ENCODE measurements at places on chromosomes 2 and 18.
A peak's percentile ranks its signal among the peaks of the same experiment; 100 is the strongest.

DNA sequence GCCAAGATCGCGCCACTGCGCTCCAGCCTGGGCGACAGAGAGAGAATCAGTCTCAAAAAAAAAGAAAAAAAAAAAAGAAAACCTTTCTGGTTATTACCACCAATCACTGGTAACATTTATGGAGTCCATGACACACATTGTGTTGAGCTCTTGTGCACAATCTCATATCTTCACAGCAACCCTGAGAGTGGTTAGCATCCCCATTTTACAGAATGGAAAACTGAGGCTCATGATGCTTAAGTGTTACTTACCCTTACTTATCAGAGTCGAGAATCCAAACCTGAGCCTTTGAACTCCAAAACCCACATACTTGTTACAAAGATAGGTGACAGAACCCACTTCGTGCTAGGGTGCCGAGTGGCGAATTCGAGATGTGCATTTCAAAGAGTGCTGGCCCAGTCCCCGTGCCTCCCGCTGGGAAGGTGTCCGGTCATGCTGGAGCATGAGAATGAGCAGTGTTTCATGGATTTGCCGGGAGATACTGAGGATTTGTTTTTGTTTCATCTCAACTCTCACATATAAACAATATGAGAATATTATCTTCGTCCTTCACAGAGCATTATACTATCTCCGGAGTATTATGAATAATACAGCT lies 50.9 kb downstream of the CYP27C1 start:
- DNase-seq: no peak

DNA sequence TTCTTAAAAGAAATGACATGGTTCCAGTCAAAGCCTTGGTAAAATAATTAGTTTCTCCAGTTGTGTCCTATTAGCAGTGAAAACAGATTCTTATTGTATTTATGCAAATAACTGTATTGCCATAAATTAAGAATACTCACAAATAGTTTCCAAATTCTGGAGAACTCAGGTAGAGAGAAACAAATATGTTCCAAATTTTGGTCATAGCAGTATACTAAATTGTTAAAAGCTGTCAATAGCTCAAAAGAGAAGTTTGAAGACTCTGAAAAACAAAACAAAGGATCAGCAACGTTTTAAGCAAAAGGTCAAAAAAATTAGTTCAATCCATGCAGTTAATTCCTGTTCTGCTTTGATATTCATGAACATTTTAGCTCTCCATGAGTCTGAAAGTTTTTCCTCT lies 25.5 kb downstream of the ELMOD3 start:
- no peak for DNase-seq

DNA sequence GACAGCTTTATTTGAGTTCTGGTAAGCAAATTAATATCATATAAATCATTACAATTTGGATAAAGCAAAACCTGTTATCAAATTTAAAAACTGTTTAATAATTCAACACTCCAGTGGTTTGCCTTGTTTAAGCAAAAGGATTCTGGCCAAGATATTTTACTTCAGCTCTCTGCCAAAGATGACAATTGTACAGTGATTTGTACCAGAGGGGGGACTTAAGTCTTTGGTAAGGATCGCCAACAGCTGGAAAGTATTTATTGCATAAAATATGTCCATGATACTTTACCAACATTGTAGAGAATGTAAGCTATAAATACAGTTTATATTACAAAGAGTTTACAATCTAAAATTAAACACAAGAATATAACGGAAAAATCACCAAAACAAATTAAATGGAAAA lies 13.8 kb downstream of the PREPL start:
- no peak for DNase-seq

- no peak for DNase-seq
Observed at GRCh38 chr2:54492335-54492734, 36.2 kb downstream of the SPTBN1 start.

GRCh38 chr18:53191634-53192033 lies 851.6 kb downstream of the DCC start:
- DNase-seq: no peak

DNA sequence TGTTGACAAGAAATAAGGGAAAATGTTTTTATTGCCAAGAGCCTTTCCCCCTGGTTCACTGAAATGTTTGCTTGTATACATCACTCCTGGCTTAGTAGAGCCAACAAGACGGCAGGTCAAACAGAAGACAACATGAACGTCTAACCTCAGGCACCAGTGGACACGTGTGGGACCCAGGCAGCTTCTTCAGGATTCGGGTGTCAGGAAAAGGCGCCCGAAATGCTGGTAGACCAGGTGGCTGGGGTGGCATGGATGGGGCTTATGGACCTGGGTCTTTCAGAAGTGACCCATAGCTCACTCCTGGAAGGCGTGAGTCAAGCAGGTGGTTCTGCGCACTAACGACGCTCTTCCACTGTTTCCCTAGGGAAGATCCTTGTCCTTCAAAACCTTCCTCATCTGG lies 23.3 kb upstream of the NFATC1 start:
- DNase-seq: no peak

- no peak for DNase-seq
Observed at GRCh38 chr2:28423856-28424605, 31.4 kb downstream of the FOSL2 start.

- no peak for DNase-seq
Observed at GRCh38 chr2:165239856-165240515, 772 bp downstream of the SCN2A start.

DNA sequence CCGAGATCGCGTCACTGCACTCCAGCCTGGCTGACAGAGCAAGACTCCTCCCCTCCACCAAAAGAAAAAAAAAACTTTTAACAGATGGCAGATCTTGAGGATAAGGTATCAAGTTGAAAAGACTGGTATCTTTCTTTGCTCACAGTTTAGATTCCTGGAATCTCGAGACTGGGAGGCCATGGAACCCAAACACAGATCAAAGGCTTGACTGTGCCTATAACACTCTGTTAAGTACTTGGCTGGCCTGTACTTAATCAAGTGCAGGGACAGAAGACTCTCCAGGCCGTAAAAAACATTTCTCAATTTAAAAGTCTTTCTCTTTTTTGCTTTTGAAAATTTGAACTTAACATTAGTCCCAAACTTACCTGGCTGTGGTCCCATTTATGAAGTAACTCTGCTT lies 107.1 kb upstream of the ZNF516 start:
- DNase-seq: no peak

- DNase-seq: no peak
Observed at GRCh38 chr18:53795061-53795460, 429.4 kb downstream of the MBD2 start.

- DNase-seq: no peak
Observed at GRCh38 chr2:36729067-36729466, 32.6 kb downstream of the VIT start.

DNA sequence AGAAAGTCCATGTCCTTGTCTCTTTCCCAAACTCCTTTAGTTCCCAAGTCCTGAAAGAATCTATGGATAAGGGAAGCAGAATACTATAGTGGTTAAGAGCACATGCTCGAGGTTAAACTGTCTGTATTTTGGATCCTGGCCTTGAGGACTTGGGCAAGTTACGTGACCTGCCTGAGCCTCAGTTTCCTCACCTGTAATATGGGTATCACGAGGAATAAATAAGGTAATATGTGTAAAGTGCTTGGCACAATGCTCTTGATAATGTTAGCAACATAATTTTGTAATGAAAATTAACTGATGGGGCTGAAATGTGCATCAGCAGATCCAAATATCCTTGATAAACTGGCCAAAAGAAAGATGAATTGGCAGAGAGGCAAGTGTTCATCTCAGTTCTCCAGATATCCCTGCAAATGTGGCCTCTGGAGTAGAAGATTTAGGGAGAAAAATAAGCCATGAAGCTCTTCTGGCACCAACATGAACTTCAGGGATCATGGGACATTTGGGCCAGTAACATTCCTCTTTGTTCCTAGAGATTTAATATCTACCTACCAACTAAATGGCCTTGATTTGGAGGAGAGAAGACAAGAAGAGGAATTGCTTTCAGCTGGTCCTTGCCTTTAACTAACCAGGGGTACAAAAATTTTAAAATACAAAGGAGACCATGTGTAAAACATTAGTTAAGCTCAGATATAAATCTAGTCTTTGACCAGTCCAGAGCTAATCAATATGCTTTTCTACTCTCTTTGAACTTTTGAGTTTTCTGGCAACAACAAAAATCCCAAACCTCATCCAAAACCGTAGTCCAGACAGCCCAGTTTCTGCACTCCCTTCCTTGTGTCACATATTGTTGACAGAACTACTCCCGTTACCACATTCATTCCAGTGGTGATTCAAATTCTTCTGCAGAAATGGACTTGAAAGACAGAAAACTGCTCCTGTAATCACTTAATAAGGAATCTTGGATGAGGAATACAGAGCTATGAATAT lies 52.7 kb upstream of the EML4 start:
- DNase-seq: peak; percentile 81
